Hematopoietic multipotent progenitor cell (in vitro differentiated cells): ENCODE measurements at places on chromosomes 3 and 15. TPM values are rescaled to one million over a fixed set of nuclear protein-coding genes. Genes with fewer than 3 reads are reported as not detected.

The CSNK1G1 gene
- total RNA-seq = 14.0 TPM

The SAMD7 gene
- total RNA-seq = not detected

The FOXL2 gene
- under 0.01 TPM for total RNA-seq

The UTS2B gene
- total RNA-seq = under 0.01 TPM

The TYRO3 gene
- 3.0 TPM for total RNA-seq

The TNFSF10 gene
- total RNA-seq = 34.5 TPM

The SI gene
- not detected for total RNA-seq

The LMOD3 gene
- not detected for total RNA-seq

DNA sequence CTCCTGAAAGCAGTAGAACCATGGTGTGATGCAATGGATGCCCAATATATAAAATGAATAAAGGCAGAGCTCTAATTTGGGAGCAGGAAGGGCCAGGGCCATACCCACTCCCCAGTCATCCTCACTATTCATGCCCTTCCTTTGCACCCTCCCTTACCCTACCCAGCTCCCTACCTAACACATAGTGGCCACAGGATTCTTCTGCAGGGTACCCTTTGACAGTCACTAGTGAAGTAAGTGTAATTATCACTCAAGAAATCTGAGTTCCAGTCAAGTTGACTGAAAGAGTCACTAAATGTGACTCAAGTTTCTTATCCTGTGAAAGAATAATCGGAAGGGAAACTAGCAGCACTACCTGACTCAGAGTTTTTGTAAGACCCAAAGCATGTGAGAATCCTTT, 69.2 kb downstream of the RASA2 start:
- DNase-seq = no peak

DNA sequence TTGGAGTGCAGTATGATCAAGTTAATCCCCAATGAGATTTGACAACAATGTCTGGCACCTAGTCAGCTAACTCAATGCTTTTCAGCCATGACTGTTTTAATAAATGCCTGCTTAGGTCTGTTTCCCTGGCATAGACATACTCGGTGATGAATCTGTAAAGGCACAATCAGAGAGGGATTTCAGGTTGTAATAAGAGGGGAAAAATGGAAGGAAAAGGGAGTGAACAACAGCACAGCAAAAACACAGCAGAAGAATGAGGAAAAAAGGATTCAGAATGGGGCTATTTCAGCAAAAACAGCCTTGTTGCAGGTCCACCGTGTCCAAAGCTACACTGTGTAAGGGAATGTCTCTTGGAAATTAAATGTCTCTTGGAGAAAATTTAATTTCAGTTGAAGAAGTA, 19.3 kb upstream of the CHD2 start:
- no peak for DNase-seq

GRCh38 chr15:52765785-52766184, 24.4 kb downstream of the ONECUT1 start:
- no peak for DNase-seq

DNA sequence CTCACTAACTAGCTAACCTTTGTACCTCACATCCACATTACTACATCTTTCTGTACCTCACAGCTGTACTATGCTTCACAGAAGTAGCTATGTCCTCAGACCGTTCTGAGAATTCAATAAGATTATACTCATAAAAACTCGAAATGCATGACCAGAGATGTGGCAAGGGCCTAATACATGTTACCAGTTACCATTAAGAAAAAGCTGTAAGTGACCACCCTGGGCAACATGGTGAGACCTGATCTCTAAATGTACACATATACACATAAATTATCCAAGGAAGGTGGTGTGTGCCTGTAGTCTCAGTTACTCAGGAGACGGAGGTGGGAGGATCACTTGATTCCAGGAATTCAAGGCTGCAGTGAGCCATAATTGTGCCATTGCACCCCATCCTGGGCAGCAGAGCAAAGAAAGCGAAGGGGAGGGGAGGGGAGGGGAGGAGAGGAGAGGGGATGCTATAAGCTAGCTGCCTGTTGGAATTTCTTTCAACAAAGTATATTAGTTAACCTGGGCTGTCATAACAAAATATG, 482.6 kb upstream of the ZNF717 start:
- no peak for DNase-seq

DNA sequence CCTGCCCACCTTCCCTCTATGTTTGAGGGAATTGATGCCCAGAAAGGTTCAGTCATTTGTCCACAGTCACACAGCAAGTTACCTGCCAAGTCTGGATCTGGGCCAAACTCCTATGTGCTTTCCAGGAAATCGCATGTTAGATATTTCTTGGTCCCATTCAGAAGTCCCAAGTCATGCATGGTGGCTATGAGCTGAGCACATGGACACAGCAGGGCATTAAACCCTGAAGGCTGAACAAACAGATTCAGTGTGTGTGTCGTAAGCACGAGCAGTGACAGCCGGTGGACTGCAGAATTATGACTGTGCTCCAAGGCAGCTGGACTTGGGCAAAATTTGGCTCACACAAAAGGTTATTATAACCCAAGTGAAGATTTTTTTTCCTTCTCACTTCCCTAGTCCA, 11.4 kb upstream of the SLC6A6 start:
- DNase-seq = no peak

GRCh38 chr3:72660270-72661114, 187.8 kb downstream of the SHQ1 start:
- DNase-seq = no peak

DNA sequence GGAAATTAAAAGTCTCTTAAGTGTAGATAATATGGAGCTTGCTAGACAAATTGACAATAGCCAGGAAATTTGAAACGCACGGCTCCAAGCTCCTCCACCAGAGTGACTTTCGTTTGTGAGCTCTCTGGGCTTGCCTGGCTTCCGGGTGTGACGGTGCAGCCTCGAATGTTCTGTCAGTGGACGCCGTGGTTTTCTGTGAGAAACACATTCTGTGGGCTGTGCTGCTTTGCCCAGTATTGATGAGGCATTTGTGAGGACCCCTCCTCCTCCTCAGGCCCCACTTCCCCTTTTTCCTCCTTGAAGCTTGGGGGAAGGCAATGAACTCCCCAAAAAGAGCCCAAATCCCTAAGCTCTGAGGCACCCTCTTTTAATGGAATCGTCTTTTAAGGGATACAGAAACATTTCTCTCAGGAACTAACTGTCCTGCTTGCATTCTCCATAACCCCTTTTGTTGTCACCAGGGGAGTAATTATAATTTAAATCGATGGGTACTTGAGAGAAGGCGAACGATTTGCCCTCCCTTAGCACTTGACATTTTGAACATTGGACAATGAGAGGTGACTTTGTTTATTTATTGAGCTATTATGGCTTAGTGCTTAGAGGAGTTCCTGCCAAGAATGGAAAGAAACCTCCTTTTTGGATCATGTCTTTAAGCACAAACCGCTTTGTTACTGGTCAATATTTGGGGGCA, 40.8 kb downstream of the POLR2M start:
- DNase-seq = peak; percentile 23

DNA sequence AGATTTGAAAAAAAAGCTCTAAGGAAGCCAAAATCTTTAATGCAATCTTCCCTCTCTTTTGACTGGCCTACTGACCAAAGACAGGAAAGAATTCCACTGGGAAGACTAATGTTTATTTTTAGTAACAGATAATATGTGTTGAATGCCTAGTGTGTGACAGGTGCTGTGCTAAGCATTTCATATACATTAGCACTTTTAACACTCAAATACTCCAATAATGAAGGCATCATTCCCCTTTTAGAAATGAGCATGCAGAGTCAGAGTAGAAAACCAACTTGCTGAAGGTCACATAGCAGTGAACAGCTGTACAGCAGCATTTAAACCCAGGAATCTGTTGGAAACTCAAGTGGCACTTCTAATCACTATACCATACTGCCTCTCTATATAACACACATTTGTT, 170.6 kb downstream of the MINAR1 start:
- DNase-seq = no peak

DNA sequence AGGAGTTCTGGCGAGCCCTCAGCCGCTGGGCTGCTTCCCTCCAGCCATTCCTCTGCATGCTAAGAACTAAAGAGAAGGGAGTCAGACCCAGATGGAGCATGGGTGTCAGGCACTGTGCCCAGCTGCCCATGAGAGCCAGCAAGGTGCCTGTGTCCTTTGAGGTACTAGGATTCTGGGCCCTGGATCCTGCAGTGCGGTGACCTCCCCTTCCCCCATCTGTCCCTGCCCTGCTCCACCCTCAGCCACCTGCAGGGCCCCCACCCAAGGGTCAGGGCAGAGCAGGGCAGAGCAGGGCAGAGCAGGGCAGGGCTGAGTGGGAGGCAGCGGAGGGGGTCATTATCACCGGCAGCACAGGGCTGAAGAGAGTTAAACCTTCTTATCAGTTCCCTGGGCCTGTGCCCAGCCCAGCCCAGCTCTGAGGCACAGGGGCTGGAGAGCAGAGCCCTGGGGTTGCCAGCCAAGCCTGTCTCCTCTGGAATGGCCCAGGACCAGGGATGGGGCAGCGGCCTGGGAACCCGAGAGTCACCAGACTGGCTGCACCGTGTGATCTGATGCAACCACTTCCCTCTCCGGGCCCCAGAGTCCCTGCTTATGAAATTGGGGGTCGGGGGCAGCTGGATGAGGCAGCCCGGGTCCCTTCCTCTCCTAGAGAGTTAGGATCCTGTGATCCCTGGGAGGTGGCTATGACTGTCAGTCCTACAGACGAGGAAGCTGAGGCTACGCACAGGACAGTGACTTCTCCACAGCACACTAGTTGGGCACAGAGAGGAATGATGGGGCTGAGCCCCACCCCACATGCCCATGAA, 17.3 kb downstream of the ZDHHC19 start:
- peak; percentile 29 for DNase-seq

DNA sequence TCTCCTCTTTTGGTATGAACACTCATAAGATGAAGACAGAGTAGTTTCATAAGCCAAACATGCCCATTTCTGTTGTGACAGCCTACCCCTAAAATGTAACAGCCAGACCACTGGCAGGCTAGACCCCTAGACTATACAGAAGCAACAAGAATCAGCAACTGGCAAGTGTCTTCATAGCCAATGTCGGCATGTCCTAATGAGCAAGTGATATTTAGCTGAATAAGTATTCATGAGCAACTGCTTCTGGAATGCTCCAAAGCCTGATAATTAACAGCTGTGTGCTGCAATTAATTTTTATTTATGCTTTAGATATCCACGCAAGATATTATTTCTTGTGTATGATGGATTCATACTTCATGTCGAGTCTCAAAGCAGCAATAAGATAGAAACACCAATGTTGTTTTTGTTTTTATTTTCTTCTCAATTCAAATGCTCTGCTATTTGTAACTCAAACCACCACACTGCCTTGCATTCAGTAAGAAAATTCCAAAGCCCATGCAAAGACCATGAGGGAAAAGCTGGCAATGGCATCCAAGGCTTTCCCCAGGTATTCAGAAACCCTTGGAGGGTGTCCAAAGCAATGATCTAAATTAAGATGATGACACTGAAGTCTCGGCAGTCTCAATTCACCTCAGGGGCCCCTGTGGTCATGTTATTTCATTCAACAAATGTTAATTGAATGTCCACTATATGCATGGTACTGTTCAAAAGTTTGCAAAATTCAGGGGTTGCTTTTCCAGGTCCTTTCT, 167.7 kb upstream of the NECTIN3 start:
- no peak for DNase-seq
